ENCODE measurements at places on chromosomes 4 and X. TPM values are rescaled to one million over a fixed set of nuclear protein-coding genes. Genes with fewer than 3 reads are reported as not detected.

DNA sequence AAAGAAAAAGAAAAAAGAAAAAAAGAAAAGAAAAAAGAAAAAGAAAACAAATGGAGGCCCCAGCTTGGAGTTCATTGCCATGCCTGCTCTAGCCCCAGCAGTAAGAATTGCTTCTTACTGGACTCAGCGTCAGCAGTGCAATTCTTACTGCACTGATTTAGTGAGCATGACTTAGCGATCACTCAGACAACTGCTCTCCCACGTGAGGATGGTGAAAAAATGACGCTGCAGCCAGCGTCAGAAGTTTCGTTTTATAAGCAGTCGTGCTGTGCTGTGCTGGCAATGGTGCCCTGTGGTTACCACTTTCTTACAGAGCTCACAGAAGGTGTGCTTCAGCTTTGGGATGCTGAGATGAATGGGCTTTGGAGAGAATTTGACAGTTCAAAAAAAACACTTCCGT, 68.3 kb upstream of the DDX3X start:
- peak; percentile 41 for DNase-seq

- no peak for DNase-seq
Observed at GRCh38 chr4:108399610-108400265, 220.6 kb upstream of the RPL34 start.

GRCh38 chr4:21986307-21986706, 37.7 kb upstream of the KCNIP4 start:
- DNase-seq = no peak

DNA sequence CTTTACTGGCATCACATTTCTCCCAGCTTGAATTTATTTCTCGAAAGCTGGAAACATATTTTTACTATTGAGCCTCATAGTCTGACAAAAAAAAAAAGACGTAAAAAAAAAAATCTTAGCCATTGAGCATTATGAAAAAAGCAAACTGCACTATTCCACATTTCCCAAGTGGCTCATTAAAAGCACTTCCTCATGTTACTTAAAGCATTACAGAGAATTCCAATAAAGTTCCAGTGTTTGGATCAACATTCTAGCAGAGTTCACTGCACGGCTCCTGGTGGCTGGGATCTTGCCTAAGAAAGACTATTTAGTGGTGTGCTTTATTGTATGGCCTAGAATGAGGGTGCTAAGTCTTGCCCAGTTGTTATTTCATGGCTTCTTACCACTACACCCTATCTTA, 476.2 kb downstream of the PPARGC1A start:
- no peak for DNase-seq

DNA sequence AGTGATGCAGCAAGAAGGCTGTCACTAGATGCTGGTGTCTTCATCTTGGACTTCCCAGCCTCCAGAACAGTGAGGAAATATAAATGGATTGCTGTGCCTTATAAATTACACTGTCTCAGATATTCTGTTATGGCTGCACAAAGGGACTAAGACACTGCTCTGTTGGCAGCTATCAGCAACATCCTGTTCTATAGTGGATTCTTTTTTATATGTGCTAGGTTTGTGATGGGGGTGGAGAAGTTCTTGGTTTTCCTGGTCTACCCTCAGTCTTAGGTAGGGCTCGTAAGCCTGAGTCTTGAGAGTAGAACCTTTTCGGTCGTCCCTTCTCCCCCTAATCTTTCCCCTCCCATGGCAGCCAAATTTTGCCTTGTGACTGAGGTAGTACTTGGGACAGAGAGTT, 17.3 kb downstream of the STIM2 start:
- DNase-seq = no peak

Gene CCNB3
- not detected for total RNA-seq

Gene TMSB15A
- not detected for total RNA-seq

Gene DDX53
- not detected for total RNA-seq
